AG04450 (cell line): ENCODE measurements at places on chromosomes 16 and 17.

GRCh38 chr17:61737820-61738219 is 125.5 kb downstream of the BRIP1 start:
- DNase-seq, result no peak

GRCh38 chr16:81821436-81822128 is 42.5 kb downstream of the PLCG2 start:
- DNase-seq, result no peak

DNA sequence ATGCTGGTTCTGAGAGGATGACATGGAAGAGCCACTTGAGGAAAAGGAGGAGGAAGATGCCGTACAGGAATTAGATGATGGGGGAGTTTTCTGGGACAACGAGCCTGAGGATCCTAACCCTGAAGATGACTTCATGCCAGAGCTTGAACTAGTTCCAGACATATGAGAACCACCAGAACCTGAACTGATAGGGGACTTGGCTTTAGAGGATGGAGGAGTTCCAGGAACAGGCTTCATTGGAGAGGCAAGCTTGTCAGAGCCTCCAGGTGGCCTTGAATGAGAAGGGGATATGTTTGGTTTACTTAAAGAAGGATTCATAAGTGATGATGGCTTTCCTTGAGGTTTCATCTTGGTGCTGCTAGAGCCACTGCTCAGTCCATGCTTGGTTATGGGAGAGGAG is 6.9 kb upstream of the FBXL20 start:
- DNase-seq, result no peak

DNA sequence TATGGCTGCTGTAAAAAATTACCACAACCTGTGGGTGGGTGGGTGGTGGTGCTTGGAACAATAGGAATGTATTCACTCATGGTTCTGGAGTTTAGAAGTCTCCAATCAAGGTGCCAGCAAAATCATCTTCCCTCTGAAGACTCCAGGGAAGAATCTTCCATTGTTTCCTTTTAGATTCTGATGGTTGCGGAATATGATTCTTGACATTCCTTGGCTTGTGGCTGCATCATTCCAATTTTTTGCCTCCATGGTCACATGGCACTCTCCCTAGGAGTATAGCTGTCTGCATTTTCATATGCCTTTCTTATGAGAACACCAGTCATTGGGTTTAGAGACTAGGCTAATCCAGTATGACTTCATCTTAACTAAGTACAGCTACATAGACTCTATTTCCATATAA is 401.0 kb downstream of the HS3ST3B1 start:
- DNase-seq, result no peak
